ENCODE measurements at places on chromosomes 4 and X. TPM values are rescaled to one million over a fixed set of nuclear protein-coding genes. Genes with fewer than 3 reads are reported as not detected.

GRCh38 chr4:16205298-16206164 lies 20.7 kb downstream of the TAPT1 start:
- no peak for DNase-seq

DNA sequence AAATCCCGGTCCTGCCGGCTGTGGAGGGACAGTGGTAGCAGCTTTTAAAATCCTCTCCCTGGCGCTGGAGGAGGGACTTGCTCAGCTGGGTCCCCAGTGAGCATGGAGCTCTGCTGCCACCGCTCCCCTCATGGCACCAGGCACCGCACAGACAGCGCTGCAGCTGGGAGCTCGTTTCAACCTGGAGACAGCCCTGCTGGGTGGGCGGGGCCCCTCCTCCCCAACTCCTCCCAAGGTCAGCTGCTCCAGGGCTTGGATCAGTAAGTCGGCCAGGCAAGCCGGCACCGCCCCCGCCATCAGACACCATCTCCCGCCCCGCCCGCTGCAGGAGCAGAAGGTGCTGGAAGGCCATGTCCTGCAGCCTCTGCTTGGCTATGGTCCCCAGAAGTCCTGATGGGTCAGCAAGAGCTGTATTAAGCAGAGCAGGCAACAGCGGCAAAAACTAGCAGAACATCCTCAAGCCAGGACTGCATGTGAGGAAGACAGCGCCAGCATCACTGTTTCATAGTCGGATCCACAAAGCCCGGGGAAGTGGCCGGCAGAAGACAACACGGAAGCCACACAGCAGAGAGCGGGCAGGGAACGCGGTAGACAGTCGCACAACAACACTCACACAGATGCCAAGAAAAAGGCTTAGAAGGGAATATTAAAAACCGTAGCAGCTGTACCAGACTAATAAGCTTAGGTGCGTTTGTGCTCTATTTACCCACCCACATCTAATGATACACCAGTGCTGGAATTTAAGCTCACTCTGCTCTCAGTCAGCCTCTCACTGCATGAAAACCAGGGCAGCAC lies 16.2 kb downstream of the ZFYVE28 start:
- DNase-seq = peak; percentile 68

- no peak for DNase-seq
Measured at GRCh38 chr4:128006592-128006991, 41.4 kb downstream of the ABHD18 start.

- no peak for DNase-seq
Measured at GRCh38 chrX:15909605-15910004, 55.0 kb upstream of the AP1S2 start.

- no peak for DNase-seq
Measured at GRCh38 chr4:186826006-186826405, 102.3 kb upstream of the FAT1 start.

- no peak for DNase-seq
Measured at GRCh38 chr4:4233610-4234009, 6.9 kb upstream of the OTOP1 start.

DNA sequence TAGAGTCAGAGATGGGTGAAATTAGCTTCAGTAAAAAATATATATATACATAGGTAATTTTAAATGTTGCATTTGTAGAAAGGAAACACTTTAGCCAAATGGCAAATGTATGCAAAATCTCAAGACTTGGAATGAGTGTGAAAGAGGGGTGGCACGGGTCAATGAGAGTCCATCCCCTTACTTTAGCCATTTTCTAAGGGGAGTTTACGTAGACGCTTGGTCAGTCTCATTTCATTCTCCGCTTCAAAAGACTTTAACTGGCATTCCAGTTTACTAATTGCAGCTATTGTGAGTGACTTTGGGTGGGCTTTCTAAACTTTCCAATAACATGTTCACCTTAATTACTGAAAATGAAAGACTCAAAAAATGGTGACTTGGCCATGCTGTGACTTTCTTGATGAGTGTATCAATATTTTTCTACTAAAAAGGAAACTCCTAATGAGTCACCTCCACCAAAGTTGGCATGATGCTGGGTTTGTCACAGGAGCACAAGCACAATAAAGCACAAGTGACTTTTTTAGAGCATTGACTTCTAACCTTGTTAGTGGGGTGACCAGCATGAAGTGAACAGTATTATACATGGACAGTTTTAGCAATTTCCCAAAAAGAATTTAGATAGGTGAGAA lies 356.0 kb upstream of the RASGEF1B start:
- DNase-seq = no peak

- DNase-seq = no peak
Measured at GRCh38 chrX:112645774-112646173, 34.0 kb downstream of the LHFPL1 start.

DNA sequence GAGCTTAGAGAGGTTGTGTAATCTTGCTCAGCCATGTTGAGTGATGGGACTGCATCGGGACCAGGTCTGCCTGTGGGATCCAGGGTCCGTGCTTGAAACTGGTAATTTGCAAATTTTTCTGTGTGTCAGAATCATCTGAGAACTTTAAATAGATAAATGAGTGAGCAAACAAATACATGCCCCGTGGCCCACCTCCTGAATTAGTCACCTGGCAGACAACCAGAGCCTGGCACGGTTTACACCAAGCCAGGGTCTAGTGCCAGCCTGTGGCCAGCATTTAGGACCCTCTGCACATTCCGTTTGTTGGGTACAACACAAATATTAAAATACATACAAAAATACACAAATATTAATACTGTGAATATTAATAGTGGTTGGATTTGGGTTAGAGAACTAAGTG lies 90.6 kb upstream of the STOX2 start:
- DNase-seq = no peak

GRCh38 chr4:75549019-75549418 lies 6.8 kb upstream of the ODAPH start:
- no peak for DNase-seq

- DNase-seq = no peak
Measured at GRCh38 chr4:55561889-55562288, 15.2 kb upstream of the CLOCK start.

- no peak for DNase-seq
Measured at GRCh38 chr4:116055857-116056827, 942.7 kb upstream of the NDST4 start.

DNA sequence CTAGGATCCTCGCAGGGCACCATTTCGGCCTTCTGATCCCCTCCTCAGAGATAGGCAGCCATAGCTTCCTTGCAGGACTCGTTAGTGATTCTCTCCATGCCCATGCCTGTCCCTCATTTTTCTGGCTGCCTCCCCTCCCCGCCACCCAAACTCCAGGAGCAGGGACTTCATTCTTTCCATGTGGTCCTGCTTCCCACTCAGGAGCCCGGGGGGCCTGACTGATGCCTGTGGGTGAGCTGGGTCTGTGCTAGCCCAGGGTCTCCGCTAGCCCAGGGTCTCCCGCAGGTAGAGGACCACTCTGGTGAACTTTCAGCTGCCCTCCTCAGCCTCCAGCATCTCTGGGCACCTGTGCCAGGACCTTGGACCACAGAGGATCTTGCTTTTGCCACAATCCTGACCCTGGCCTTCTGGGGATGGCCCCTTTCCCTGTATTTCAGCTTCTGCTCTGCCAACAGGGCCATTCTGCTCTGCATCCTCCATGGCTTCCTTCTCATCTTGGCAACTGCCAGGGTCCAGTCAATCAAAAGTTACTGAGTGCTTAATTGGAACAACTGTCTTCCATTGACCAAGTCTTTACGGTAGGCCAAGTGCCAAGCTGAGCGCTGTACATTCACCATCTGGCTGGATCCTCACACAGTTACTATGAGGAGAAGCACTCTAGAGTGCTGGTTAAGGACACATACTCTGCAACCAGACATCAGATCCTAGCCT lies 152.2 kb downstream of the EFNB1 start:
- no peak for DNase-seq

DNA sequence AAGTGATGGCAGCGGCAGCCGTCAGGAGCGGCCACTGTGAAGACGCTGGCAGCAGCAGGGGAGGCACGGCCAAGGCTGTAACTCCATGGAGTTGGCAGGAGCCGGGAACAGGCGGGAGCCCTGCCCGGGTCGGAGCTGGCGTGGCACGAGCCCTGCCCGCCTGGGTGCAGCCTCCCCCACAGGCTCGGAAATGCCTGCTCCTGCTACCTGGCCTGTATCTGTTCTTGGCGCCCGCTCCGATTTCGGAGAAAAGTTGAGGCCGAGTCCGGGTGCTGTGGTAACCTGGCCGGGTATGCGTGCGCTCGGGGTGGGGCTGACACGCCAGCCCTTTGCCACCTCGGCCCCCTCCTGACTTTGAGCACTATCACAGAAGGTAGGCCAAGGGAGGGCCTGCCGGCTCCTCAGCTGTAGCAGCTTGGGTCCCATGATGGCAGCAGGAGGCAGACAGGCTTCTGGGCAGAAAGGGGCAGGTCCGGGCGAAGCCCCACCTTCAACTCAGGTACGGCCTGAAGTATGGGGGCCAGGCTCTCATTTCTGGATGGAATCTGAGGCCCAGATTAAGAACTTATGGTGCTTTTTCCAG lies 51.2 kb upstream of the SHISA3 start:
- DNase-seq = no peak

DNA sequence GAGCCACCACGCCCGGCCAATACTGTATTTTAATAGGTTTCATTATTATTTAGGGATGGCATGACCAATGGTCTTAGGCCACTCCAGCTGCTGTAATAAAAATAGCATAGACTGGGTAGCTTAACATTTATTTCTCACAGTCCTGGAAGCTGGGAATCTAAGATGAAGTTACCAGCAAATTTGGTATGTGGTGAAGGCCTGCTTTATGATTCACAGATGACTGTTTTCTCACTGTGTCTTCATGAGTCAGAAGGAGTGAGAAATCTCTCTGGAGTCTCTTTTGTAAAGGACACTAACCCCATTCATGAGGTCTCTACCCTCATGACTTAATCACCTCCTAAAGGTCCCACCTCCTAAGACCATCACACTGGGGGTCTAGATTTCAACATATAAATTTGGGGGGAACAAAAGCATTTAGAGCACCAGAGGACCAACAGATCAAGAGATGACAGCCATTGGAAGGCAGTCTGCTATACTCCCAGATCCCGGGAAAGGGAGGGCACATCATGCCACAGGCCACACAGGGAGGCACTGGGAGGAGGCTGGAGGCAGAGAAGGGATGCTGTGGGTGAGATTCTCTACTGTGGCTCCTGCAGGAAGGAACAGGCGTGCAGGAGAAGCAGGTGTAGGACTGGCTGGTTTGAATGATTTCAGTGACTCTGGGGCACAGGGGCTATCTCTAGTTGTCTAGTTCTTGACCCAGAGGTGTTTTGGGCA lies 335.8 kb upstream of the SFRP2 start:
- DNase-seq = no peak

The AADAT gene
- 4.9 TPM for total RNA-seq

The ZNF157 gene
- 0.21 TPM for total RNA-seq

The CYTL1 gene
- 1.4 TPM for total RNA-seq

The ZNF718 gene
- 9.8 TPM for total RNA-seq

The AR gene
- 5.0 TPM for total RNA-seq

The DGKK gene
- 0.21 TPM for total RNA-seq

The TENM3 gene
- total RNA-seq = 1.9 TPM

The JAKMIP1 gene
- total RNA-seq = 0.65 TPM

The TLR10 gene
- 1.2 TPM for total RNA-seq

The SMIM20 gene
- total RNA-seq = 25.7 TPM

The HSFX1 gene
- 2.2 TPM for total RNA-seq

The NEXMIF gene
- total RNA-seq = 0.74 TPM
